NCI-H1930 (cell line): ENCODE measurements at places on chromosomes 2 and 18.

- no peak for DNase-seq
These were observed 22.5 kb upstream of the BOK start for GRCh38 chr2:241535871-241536655.

- DNase-seq = no peak
These were observed 117.9 kb downstream of the AGAP1 start for GRCh38 chr2:235611756-235612155.

DNA sequence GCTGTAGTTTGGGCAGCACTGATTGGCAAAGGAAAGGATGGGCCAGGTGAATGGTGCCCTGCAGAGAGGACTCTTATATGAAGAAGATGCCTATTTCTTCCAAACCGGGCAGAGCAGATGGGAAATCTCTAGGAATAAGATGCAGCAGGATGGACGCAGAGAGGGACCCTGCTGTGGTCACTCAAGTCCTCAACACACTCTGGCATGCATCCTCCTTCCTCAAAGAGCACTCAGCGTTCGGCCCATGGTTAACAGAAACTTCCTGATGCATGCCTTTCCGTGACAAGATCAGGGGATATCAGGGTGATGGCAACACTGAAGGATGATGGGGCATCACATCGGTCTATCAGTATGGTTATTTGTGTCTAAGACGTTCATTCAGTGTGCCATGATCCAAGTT is 232.7 kb downstream of the TTC32 start:
- no peak for DNase-seq

DNA sequence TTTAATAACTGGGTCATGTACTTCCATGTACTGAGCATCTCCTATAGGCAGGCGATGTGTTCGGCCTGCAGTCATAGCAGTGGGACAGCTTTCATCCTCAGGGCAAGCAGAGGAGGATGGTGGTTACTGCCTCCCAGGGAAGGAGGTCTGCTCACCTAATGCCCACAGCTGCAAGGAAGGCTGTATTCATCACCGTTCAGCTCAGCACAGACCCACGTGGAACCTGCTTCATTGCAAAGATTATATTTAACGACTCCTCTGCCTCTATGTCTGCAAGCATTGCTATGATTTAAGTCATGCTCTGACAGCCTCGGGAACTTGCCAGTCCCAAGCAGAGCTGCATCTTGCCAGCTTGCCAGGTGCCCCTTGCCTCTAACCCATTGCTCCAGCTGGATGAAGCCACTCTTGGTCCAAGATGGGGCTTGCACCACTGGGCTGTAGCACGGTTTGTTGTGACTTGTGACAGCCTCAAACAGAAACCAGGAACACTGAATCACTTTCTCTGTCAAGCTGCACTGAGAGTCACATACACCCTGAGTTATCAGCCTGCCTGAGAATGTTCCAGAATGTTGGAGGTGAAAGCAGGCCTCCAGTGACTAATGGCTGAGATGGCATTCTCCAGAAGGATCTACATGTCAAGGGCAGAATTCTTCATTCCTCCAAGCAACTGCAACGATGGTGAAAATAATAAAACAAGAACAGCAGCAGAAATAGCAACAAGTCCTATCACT is 651.1 kb upstream of the ID2 start:
- DNase-seq = no peak

DNA sequence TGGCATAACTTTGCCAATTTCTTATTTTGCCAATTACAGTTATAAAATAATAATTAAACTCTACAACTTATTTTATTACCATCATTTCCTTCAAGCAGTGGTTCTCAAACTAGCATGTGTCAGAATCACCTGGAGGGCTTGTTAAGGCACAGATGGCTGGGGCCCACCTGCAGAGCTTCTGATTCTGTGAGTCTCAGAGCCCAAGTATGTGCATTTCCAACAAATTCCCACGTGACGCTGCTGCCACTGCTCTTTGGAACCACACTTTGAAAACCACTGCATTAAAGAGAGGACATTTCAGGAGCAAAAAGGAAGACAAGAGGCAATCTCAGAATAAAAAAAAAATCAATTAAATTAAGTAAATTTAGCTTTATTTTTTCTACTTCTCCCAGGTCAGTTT is 94.0 kb upstream of the HNRNPA3 start:
- DNase-seq = no peak

DNA sequence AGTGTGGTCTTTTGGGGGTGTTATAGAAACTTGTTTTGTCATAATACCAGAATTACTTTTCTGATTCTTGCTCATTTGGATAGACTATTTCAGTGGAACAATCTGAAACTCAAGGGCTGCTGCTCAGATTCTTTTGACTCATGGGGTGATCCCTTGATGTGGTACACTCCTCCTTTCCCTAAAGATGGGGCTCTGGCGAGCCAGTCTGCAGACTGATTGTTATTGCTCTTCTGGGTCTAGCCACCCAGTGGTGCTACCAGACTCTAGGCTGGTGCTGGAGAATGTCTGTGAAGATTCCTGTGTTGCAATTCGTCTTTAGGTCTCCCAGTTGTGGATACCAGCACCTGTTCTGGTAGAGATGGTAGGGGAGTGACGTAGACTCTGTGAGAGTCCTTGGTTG is 4.2 kb upstream of the MARS2 start:
- no peak for DNase-seq

DNA sequence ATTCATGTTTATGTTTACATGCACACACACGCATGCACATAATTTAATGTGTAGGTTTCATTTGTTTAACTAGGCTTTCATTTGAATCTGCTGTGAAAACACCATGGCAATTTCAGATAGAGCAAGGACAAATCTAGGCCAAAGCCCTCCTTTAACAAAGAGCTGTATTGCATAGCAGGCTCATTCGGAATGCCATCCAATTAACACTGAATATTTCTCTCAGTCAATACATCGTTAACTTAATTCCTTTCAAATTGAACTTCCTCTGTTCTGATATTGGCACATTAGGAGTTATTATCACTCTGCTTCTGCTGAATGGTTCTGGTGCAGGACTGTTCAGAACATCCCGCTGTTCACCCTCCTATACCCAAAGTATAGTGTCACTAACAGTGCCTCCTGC is 435.1 kb upstream of the CDH20 start:
- DNase-seq = peak; percentile 93

DNA sequence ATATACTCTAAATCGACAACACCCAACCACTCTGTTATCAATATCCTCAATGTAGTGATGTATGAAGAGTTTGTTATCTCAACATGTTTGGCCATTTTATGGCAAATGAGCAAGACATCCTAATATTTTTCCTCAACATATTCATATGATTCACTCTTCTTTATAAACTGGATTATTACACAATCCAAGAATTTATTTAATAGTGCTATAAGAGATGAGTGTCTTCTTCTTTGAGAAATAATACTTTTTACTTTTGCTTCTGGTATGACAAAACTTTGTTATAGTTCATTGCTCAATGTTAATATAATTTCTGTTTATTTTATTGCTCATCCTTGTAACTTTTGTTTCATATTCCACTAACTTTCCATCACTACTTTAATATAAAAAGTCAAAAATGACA is 44.3 kb downstream of the SCN9A start:
- no peak for DNase-seq

GRCh38 chr18:48885266-48885923 is 65.4 kb downstream of the SMAD7 start:
- DNase-seq = no peak

DNA sequence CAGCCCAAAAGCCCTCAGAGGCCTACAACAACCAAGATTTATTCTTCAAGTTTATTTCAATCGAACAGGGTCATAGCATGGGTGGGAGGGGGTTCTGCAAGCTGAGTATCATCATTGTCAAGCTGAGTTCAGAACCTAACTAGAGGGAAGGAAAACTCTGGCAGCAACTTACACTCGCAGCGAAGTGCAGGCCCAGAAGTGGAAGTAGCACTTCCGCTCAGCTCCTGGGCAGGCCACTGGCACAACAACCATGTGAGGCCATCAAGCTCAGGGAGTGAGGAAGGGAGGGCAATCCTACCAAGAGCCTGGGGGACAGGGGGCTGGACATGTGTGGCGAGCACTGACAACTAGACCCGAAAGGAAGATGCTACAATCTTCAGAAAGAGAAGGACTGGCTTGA is 4.8 kb downstream of the UXS1 start:
- DNase-seq = no peak

DNA sequence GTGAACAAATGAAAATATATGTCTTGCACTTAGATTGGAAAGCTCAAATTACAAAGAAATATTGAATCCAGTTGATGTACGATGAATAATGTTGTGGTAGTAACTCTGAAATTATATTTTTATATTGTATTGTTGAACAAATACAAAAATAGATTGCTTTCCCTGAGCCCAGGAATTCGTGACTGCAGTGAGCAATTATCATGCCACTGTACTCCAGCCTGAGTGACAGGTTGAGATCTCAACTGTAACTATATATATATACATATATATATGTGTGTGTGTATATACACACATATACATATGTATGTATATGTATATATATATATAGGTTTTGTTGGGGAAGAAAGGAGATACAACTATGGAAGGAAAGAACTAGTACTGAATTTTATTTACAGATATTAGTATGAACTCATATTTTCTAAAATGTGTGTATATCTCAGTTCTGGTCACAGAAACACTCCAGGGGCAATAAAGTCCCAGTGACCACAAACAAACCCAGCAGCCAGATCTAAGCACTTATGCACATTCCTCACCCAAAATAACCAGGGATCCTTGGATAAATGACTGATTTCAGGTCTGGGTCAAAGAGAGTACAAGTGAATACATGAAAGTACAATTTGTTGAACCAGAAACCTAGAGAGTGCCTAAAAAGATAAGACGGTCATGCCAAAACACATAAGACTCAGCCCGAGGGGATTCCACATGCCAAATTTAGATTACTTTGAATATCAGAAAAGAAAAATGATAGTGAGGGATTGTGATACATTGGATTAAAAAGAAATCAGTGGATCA is 146.3 kb downstream of the TMX3 start:
- no peak for DNase-seq

GRCh38 chr18:23092121-23092520 is 43.2 kb upstream of the CABLES1 start:
- DNase-seq = no peak

GRCh38 chr2:111201214-111201613 is 80.5 kb downstream of the BCL2L11 start:
- DNase-seq = no peak

- no peak for DNase-seq
These were observed 109.5 kb downstream of the RNF144A start for GRCh38 chr2:7026742-7027141.

GRCh38 chr2:152407204-152407721 is 72.3 kb downstream of the FMNL2 start:
- DNase-seq = no peak

DNA sequence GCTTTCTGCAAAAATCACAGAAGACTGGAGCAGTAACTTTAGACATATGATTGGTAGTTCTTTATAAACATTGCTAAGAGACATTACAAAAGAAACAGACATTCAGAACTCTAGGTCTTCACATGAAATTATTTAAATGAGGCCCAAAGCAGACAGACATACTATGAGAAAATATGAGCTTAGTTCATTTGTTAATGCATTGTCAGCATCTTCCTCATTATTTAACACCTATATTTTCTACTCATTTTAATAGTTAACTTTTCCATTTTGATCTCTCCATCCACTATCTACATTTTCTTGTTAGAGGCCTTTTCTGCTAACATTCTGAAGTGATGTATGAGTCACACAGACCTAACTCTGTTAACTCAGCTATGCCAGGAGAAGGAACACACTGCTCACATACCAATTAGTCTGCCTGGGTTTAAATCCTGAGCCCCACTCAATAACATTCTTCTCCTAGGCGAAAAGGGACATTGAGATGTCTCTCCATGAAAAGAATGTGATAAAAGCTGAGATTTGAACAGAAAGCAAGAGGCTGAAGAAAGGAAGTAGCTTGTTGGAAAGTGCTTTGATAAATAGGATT is 400.3 kb upstream of the PKDCC start:
- DNase-seq = no peak

DNA sequence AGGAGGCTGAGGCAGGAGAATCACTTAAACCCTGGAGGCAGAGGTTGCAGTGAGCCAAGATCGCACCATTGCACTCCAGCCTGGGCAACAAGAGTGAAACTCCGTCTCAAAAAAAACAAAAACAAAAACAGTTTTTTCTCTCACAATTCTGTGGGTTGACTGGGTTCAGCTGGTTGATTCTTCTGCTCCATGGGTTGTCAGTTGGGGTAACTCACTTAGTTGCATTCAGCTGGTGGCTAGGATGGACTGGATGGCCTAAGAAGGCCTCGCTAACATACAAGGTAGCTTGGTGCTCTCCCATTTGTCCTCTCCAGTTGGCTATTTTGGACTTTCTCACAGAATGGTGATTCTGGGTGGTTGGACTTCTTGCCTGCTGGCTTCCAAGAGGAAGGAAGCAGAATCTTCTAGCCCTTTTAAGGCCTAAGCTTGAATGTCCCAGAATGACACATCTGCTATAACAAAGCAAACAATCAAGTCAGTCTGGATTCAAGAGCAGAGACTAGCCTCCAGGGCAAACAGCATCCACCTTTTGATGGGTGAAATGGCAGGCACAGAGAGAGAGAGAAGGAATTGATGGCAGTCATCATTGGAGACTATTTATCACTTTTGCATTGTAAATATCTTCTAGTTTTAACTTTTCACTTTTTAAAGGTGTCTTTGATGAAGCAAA is 17.9 kb downstream of the LAMA3 start:
- no peak for DNase-seq

- no peak for DNase-seq
These were observed 32.6 kb upstream of the SLC40A1 start for GRCh38 chr2:189613077-189613636.

- DNase-seq = no peak
These were observed 131.3 kb downstream of the INO80D start for GRCh38 chr2:205954707-205955106.

GRCh38 chr2:108560895-108561530 is 26.7 kb downstream of the LIMS1 start:
- DNase-seq = no peak
